Ureter (tissue), 1 donor: ENCODE measurements at places on chromosomes 2 and 18. TPM values are rescaled to one million over a fixed set of nuclear protein-coding genes. Genes with fewer than 3 reads are reported as not detected.

RABL2A gene
- total RNA-seq = 36.1 TPM

TLX2 gene
- not detected for total RNA-seq

IFIH1 gene
- 15.2 TPM for total RNA-seq

FKBP7 gene
- 13.6 TPM for total RNA-seq

GRB14 gene
- 6.7 TPM for total RNA-seq

PRKAG3 gene
- total RNA-seq = not detected
